ENCODE measurements at places on chromosomes 4 and X.

GRCh38 chrX:44147130-44147529, 173.9 kb upstream of the NDP start:
- no peak for DNase-seq

DNA sequence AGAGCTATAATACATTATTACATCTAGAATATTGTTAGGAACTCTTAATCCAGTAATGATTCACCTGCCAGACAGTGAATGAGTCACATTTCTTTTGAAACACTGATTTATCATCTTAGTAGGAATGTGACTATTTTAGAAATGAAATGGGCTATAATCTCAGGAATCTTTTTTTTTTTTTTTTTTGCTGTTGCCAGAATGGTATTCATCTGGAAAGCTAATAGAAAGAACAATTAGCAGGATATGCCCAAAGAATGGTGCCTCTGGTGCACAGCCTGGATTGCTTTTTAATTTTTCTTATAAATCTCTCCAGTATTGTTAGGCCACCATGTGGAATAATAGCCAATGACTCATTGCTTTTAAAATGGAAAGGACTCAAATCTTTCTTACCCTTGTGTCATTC, 181.1 kb upstream of the SMIM31 start:
- DNase-seq, result no peak

- no peak for DNase-seq
Measured at GRCh38 chrX:21656587-21657317, 1.4 kb downstream of the KLHL34 start.

DNA sequence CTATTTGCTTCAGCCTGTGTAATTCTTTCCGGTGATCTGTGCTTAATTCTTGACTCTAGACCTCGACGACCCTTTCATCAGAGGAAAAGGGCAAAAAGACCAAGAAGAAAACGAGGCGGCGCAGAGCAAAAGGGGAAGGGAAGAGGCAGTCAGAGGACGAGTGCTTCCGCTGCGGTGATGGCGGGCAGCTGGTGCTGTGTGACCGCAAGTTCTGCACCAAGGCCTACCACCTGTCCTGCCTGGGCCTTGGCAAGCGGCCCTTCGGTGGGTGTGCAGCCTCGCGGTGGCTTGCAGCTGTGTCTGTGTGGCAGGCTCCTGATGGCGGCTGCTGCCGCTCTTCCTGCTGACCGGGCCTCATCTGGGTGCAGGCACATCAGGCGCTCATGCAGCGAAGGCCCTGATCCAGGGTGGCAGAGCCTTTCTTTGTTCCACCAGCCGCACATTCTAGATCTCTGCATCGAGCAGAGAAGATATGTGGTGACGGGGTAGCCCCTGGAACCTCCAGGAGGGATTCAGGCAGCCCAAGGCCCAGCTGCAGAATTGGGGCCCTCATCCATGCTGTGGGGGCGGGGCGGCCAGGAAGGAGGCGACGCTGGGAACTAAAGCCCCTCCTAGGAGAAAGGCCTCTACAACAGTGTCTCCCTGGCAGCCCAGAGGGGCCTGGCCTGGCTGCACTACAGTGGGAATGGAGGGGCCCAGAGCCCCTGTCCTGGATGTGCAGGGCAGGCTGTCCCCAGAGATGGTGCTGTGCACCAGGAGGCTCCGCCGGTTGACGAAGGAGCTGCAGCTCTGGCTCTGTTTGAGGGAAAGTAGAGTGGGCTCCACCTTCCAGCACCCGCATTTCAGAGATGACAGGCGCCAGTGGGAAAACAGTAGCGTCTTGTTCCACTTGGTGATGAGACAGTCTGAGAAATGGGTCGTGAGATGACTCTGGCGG, 32.1 kb downstream of the NELFA start:
- no peak for DNase-seq

DNA sequence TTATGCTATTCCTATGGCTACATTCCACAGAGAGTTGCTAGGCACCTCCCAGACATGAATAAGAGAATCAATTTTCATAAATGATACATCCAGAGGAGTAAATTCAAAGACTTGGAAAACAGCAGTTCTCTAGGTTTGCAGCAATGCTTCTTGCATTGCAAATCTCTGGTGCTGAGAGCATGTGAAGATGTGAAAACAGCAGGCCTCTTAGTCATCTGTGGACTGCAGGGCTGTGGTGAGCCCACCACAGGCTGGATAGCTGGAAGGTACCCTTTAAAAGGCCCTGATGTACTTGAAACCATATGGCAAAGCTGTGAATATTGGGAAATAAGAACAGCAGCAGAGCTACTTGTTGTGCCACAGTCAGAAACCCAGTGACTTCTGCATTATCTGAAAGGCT, 2135.9 kb downstream of the ARAP2 start:
- peak; percentile 80 for DNase-seq

GRCh38 chr4:20254511-20255250, 3.0 kb downstream of the SLIT2 start:
- no peak for DNase-seq
